ENCODE measurements at places on chromosomes 12 and 14. TPM values are rescaled to one million over a fixed set of nuclear protein-coding genes. Genes with fewer than 3 reads are reported as not detected.
A peak's percentile ranks its signal among the peaks of the same experiment; 100 is the strongest.

GRCh38 chr14:23460960-23461359 is 8.5 kb upstream of the NGDN start:
- H3K4me3 ChIP-seq = no peak overlapping the region
- no peak for DNase-seq
- H3K4me1 ChIP-seq = peaks cover 11% of the 10 kb centered on the region

- H3K36me3 ChIP-seq = no peaks in the 10 kb centered on the region
- H3K27ac ChIP-seq = no peak overlapping the region
- peak; percentile 18 for DNase-seq
These were observed 996.8 kb upstream of the TMEM132C start for GRCh38 chr12:127270193-127270592.

DNA sequence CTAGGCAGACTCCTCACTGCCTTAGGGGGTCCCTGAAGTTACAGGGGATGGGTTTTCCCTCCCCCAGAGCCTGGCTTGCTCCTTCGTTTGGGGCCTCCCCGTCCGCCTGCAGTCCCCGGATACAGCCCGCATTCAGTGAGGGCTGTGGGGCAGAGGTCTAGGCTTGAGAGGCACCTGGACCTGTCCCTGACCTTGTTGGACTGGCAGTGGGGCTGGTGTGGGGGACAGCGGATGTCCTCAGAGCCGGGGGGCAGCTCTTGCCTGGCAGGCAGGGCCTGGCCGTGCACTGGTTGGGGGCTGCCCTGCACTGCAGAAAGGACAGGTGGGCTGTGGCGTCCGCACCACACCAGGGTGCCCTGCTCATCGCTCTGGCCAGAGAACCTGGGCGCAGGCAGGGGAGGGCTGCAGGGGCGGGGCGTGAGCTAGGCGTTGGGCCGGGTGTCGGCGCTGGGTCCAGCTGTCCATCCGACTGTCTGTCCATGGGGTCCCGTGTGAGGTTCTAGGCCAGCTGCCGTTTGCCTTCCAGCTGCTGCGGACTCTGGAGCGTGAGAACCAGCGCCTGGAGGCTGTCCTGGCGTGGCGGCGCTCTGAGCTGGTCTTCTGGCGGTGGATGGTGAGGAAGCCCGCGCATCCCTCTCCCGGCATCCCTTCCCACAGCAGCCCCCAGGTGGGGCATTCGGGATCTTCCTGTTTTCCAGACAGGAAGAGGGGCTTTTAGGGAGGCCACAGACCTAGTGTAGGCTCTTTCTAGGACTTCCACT is 6.0 kb downstream of the TEDC1 start:
- no peaks in the 10 kb centered on the region for H3K4me1 ChIP-seq
- H3K27me3 ChIP-seq = no peaks in the 10 kb centered on the region
- no peak overlapping the region for H3K27ac ChIP-seq
- H3K36me3 ChIP-seq = no peaks in the 10 kb centered on the region
- no peak for DNase-seq

DNA sequence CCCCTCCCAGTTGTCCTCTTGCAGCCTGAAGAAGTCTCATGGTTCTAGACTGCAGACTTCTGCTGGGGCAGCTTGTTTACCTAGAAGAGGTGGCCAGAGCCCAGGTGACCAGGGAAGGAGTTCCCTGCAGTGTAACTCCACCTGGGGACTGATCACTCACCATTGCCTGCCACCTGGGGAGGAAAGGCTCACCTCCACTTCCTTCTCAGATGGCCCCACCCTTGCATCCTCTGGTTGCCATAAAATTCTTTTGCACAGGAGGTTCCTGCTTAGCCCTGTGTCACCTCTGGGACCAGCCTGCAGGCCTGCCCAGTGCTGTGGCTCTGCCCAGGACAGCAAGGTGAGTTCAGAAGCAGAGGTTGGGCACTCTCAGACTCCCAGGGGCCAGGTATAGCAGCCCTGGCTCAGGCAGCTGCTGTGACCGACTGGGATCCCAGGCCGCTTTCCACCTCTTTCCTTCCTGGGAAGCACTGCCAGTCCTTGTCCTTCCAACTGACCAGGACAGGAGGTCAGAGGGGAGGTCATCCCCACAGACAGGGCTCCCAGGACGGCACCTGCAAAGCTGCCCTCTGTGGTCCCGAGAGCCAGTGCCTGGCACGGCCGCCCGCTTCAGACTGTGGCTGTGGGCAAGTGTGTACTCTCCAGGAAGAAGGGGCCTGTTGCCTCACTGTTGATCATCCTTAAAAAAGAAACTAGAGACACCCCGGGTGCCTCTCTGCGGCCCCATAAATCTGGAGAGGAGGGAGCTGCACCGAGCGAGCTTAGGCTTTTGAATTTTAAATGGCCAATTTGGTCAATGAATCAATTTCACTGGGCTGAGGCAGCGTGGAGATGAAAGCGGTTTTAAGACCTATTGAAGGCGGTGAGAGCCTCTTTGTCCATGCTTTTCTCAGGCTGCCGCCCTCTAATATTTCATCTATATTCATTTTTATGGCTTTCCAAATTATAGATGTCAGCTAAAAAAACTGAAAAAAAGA is 79.5 kb upstream of the C14orf180 start:
- H3K4me3 ChIP-seq = no peak overlapping the region
- no peak for DNase-seq
- H3K4me1 ChIP-seq = no peaks in the 10 kb centered on the region
- H3K27ac ChIP-seq = no peak overlapping the region
- H3K27me3 ChIP-seq = no peaks in the 10 kb centered on the region
- H3K36me3 ChIP-seq = no peaks in the 10 kb centered on the region

- no peak overlapping the region for H3K27ac ChIP-seq
- H3K36me3 ChIP-seq = no peaks in the 10 kb centered on the region
- H3K4me1 ChIP-seq = peaks cover 4% of the 10 kb centered on the region
- H3K4me3 ChIP-seq = no peak overlapping the region
These were observed 26.5 kb upstream of the SLC15A5 start for GRCh38 chr12:16303939-16304338.

- DNase-seq = peak; percentile 94
- no peaks in the 10 kb centered on the region for H3K4me1 ChIP-seq
- H3K27me3 ChIP-seq = no peaks in the 10 kb centered on the region
- H3K27ac ChIP-seq = peak within 1 kb of the TSS; percentile 99
- peak within 1 kb of the TSS; percentile 52 for H3K4me3 ChIP-seq
- H3K36me3 ChIP-seq = no peaks in the 10 kb centered on the region
These were observed at the start of gene ERBB3 for GRCh38 chr12:56079723-56080555. ERBB3 (plus strand) TSS chr12:56080165; CDS start chr12:56080301, 136 bp downstream.

The ADCY4 gene
- 1.4 TPM for total RNA-seq

The KERA gene
- not detected for total RNA-seq

The TEX52 gene
- total RNA-seq = not detected

The PLEKHG7 gene
- 0.16 TPM for total RNA-seq

The PZP gene
- 0.08 TPM for total RNA-seq

The GPR137C gene
- total RNA-seq = 2.5 TPM
